ENCODE measurements at places on chromosomes 7 and 10. TPM values are rescaled to one million over a fixed set of nuclear protein-coding genes. Genes with fewer than 3 reads are reported as not detected.
A peak's percentile ranks its signal among the peaks of the same experiment; 100 is the strongest.

MDFIC gene
- not detected for total RNA-seq

DNA sequence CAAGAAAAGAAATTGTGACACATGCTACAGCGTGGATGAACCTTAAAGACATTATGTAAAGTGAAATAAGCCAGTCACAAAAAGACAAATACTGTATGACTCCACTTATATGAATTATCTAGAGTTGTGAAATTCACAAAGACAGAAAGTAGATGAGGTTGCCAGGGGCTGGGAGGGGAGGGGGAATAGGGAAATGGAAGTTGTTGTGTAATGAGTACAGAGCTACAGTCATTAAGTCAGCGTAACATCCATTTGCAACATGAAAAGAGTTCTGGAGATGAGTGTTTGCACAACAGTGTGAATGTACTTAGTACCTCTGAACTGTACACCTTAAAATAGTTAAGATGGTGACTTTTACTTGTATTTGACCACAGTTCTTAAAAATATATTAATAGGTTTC is 112.1 kb upstream of the CDK1 start:
- DNase-seq, result no peak

GRCh38 chr10:75180592-75180991 is 30.0 kb upstream of the VDAC2 start:
- DNase-seq, result no peak

GRCh38 chr7:18350678-18351077 is 144.9 kb upstream of the HDAC9 start:
- DNase-seq, result no peak

KCNH2 gene
- total RNA-seq, result 11.5 TPM

DNA sequence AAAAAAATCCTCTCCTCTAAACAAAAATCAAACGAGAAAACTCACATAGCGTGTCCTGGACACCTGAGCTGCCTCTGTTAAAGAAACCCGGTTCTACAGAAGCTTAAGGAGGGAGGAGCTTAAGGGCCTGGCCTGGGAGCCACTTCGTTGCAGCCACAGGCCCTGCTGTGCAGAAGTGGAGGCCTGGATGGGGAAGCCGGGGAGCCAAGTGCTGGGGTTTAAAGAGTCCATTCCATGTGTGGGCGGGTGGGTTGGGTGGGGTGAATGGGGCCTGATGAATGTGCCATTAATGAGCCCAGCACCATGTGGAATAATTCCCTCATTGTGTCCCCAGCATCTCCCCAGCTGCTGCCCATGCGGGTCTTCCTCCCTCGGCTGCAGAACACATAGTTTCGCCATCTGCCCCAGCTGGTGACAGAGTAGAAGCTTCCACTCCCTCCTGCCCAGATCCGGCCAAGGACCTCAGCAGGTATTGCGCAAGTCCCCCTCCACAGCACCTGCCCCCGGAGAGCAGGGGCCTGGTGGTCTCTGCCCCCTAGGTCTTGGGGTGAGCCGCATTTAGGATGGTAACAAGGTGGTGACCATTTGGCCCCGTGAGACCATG is 127.8 kb upstream of the BTBD16 start:
- no peak for DNase-seq

DNA sequence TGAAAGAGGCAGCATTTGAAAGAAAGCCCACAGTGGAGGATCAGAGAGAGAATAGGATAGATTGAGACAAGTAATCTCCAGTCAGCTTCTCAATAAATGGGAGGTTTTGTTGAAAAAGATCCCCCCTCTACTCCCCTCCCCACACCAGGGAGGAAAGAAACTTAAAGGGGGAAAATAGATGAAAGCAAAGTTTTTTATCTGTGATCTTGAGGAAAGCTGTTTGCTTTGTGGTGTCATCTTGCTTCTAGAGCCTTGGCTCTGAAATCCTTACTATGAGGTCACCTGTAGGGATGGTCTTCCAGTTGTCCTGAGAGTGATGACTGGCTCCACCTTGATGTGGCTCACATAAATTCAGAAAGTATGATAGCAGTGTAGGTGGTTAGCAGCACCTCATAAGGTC is at the start of gene SPAM1:
Gene SPAM1, plus strand, starts transcription at position 301 of the 400 bp plus-strand sequence. CDS start 28,330 bp downstream, outside the sequence.
- no peak for DNase-seq

DNA sequence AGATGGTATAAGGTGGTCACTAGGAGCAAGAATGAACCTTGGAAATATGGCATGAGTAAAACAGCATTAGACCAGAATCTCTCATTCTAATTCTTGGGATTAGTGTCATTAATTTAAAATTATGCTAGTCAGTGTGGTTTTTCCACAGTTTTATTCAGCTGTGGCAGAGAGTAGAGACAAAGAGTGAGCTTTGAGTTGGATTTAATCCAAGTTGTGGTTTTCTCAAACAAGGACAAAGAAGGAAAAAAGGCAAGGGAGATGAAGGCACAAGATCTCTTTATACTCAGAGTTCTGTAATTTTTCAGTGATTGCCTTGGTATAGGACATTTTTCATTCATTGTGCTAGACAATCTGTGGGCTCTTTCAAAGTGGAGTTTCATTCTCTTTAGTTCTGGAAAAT is 28.2 kb upstream of the AKAP9 start:
- DNase-seq, result no peak

EVX1 gene
- total RNA-seq, result not detected

GDF2 gene
- not detected for total RNA-seq

DNA sequence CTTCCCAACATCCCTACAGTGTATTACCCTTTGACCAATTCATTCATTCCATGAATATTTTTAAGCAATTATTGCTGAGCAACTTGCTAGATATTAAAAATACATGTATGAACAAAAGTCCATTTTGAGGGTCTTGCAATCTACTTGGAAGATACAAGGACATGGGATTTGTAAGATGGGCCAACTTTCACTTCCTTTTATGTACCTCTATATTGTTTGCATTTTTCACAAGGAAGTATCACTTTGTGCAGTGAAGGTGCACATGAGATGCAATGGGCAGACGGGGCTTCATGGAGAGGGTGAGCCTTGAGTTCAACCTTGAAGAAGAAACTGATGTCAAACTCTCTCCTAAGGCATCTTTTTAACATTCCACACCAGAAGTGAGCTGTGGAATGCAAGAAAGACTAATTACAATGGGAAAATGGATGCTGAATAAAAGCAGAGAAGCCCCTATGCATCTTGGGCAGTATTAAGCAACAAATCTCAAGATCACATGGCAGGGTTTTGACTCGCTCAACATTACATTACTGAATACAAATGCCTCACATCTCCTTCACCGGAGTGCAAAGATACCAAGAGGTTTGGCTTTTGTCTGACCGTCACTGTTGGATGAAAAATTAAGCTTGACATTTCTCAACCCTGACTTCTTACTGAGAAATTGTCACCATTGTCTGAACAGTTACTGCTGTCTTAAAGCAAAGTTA is 341.5 kb downstream of the ELMO1 start:
- DNase-seq, result no peak

- no peak for DNase-seq
These were observed 120.3 kb upstream of the PRSS1 start for GRCh38 chr7:142628945-142629344.

GRCh38 chr10:97584060-97584797 is at the start of gene HOGA1:
TSS of gene HOGA1 (plus strand) at chr10:97584389. CDS start at chr10:97584704, 315 bp downstream.
- peak; percentile 100 for DNase-seq

DNA sequence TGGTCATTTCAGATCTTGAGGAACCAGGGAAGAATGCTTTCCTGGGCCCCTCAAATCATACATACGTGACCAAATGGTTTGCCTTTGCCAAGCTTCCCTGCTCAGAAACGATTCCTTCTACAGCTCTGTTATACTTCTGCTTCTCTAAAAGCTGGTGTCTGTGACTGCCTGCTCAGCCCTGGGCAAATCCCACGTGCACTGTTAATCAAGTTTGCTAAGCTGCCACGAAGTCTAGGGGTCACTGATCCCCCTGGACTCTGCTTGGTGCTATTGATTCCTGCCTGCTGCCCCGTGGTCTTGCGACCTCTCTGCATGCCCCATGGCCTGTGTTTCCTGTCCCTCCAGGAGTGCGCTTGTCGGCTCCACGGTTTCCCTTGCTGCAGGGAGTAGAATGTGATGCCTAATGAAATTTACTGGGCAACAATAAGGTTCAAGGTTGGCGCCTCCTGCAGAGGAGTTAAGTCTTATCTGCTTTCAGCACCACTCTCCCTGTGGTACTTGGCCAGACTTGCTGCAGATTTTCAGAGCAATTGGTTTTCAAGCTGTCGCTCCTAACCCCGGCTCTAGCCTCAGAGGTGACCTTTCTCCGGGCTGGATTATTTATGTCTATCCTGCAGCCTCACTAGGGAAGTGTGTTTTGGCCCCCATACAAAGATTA is 201.6 kb upstream of the FZD8 start:
- DNase-seq, result no peak

CHST3 gene
- total RNA-seq, result 26.6 TPM

TMEM139 gene
- not detected for total RNA-seq

- no peak for DNase-seq
These were observed 163.6 kb downstream of the PTPRN2 start for GRCh38 chr7:158424011-158424410.

GRCh38 chr7:2999078-2999500 is 44.6 kb downstream of the CARD11 start:
- DNase-seq, result no peak

SPDYE6 gene
- not detected for total RNA-seq

CSTF2T gene
- 21.4 TPM for total RNA-seq

All from G401 (cell line).